ENCODE measurements at places on chromosomes 12 and 14.

- peak; percentile 65 for DNase-seq
These were observed 14.7 kb upstream of the TEAD4 start for GRCh38 chr12:2944401-2945047.

DNA sequence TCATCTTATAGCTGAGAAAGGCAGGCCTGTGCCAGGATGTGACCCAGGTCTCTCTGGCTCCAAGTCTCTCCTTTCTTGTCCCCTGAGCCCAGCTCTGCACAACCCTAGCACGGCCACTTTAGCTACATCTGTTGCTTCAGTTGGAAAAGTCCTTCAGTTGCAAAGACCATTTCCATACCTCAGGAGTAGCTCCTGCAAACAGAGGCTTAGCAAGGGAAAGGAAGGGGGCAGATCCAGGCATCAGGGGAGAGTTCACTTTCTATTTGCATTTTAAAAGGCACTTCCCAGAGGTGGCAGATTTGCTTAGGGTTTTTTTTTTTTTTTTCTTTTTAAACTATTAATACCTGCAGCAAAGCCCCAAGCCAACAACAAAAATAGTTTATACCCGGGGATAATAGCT lies 3.0 kb upstream of the PITPNM2 start:
- no peak for DNase-seq

GRCh38 chr14:92792885-92793284 lies 1.2 kb upstream of the GOLGA5 start:
- peak; percentile 62 for DNase-seq

DNA sequence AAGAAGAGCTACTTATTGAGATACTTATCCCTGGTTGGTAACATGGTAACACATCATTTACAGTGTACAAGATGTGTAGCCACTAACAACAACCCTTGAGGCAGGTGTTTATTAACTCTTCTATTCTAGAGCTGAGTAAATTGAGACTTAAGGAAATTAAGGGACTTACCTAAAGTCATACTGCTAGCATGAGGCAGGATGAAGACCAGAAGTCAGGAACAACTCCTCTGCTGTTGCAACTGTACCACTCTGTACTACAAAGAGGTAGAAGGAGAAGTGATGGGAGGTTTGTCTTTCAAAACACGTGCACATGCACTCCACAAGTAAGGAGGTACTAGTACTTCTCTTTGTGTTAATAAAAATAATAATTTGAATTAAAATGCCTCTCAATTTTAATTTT lies 79.9 kb downstream of the LLPH start:
- DNase-seq = no peak

GRCh38 chr12:53413485-53414204 lies 10.0 kb upstream of the AMHR2 start:
- DNase-seq = peak; percentile 62

Measured in lung microvascular endothelial cell (primary cell).